Stimulated activated CD8-positive, alpha-beta memory T cell treated with anti-CD3 and anti-CD28 coated beads, Interleukin-7, amount 100 ng/mL, for 4 hours (primary cell): ENCODE measurements at places on chromosomes 16 and 17.

DNA sequence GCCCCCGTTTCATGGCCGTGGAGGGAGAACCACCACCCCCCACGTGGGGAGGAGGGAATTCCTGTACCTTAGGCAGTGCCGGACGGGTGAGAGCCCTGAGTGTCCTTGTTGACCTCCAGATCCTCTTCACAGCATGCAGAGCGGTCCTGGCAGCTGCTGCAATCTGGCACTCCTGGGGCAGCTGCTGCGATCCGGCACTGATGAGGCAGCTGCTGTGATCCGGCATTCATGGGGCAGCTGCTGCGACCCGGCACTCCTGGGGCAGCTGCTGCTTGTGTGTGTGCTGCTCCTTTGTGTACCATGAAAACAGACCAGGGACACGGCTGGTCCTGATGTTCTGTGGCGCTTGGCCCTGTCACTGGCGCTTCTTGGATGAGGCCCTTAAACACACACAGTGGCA is 12.8 kb downstream of the ZNF778 start:
- DNase-seq: no peak

DNA sequence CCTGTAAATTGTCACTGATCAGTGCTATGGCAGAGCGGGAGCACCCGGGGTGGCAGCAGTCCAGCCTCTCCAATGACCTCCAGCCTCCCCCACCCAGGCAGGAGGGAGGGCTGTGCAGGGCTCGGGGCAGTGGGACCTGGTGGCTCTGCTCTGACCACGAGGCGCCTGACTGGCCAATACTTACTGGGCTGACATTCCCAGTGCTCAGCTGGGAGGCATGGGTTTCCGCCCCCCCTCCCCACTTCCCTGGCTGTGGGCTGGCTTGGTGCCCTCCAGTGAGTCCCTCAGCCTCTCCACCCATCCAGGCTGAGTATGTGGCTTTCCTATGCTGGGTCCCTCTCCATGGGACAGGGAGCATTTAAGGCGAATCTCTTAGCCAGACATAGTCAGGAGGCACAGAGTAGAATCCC is 2.7 kb downstream of the SOCS3 start:
- no peak for DNase-seq

GRCh38 chr17:80708480-80708879 is 163.8 kb downstream of the RPTOR start:
- DNase-seq: no peak

DNA sequence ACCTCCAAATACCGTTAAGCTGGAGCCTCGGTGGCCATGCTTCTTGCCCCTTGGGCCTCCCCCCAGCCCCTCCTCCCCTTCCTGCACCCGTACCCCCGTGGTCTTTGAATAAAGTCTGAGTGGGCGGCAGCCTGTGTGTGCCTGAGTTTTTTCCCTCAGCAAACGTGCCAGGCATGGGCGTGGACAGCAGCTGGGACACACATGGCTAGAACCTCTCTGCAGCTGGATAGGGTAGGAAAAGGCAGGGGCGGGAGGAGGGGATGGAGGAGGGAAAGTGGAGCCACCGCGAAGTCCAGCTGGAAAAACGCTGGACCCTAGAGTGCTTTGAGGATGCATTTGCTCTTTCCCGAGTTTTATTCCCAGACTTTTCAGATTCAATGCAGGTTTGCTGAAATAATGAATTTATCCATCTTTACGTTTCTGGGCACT is 928 bp downstream of the HBA1 start:
- no peak for DNase-seq

DNA sequence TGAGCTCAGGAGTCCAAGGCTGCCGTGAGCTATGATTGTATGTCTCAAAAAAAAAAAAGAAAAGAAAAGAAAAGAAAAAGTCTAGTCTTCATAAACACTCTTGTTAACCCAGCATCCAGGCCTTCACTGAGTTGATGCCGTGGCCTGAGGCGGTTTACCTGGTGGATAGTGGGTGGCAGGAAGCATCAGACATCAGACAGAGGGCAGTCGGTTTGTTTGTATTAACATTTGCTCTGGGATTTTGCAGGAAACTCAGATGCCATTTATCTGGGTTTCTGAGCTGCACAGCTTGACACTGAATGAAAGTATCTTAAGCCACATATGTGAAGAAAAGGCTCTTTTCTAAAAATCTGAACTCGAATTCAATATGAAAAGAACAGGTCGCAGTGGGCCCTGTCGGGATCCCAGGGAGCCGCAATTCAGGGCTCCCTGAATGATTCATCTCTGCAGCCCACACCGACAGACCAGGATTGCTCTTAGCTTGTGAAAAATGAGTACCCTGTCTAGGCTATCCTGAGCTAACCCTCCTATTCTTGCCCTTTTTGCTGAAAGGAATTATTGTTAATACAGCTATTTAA is 1.1 kb upstream of the DBNDD1 start:
- DNase-seq: no peak
